ENCODE measurements at places on chromosomes 1 and 21.

GRCh38 chr21:44637018-44637850 is at the start of gene KRTAP10-10:
KRTAP10-10 (plus strand) TSS chr21:44637356; CDS start chr21:44637418, 62 bp downstream.
- DNase-seq = no peak

- no peak for DNase-seq
Measured at GRCh38 chr21:23217597-23217996, 2219.4 kb downstream of the NCAM2 start.

- DNase-seq = no peak
Measured at GRCh38 chr1:85568151-85568550, 12.4 kb upstream of the CCN1 start.

- DNase-seq = peak; percentile 30
Measured at GRCh38 chr1:241775021-241775420, 73.0 kb upstream of the EXO1 start.

DNA sequence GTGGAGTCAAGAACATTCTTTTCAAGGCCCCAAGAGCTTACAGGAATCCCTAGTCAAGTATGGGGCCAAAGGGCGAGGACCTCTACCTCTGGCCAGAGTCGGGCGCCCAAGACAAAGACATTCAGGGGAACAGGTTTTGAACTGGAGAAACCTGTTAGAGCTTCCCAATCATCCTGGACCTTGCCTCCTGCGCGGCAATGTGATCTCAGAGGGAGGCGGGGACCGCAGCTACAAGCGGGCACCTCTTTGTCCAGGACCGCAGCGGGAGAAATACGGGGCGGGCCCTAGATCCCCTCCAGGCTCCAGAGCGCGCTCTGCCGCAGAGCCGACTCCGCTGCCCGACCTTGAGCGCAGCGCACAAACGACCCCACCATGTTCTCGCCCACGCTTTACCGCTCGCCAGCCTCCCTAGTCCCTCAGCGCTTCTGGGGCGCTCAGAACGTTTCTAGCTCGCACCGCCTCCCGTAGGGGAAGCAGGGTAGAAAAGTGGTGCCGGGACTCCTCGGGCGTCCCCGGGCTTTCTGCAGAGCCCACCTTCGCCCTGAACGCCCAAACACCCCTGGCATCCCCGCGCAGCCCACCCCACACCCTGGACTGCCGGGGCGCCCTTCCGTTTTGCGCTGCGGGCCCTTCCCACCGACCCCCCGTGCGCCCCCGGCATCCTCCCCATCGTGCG is 28.1 kb downstream of the RABIF start:
- peak; percentile 98 for DNase-seq

- no peak for DNase-seq
Measured at GRCh38 chr1:153539395-153540093, 1.2 kb downstream of the S100A5 start.

DNA sequence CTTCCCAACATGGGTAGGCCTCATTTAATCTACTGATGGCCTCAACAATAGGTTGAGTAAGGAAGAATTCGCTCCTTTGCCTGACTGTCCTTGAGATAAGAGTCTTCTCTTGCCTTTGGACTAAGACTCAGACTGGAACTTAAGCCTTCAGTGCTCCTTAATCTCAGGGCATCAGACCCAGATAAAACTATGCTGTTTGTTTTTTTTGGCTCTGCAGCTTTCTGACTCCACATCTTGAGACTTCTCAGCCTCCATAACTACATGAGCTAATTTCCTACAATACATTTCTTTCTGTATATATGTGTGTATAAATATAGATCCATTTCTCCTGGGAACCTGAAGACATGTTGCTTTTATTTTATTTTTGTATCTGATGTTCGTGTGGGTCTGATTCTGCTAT is 1470.7 kb upstream of the PRMT6 start:
- DNase-seq = no peak

DNA sequence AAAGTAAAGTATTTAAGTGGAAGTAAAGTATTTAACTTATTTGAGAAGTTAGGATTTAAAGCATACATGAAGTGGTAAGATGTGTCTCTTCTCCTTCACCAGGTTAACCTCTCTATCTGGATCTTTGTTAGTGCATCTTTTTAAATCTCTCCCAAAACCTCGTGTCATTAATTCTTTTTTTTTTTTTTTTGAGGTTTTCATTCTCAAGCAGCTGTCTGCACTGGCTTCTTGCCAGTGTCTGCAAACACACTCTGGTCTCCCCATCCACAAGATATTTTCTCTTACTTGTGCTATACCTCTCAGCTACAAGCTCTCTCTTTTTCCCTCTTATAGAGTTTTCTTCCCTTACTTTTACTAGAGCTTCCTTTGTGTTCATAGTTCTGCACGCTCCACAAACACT is 49.0 kb downstream of the CLDN17 start:
- DNase-seq = no peak

DNA sequence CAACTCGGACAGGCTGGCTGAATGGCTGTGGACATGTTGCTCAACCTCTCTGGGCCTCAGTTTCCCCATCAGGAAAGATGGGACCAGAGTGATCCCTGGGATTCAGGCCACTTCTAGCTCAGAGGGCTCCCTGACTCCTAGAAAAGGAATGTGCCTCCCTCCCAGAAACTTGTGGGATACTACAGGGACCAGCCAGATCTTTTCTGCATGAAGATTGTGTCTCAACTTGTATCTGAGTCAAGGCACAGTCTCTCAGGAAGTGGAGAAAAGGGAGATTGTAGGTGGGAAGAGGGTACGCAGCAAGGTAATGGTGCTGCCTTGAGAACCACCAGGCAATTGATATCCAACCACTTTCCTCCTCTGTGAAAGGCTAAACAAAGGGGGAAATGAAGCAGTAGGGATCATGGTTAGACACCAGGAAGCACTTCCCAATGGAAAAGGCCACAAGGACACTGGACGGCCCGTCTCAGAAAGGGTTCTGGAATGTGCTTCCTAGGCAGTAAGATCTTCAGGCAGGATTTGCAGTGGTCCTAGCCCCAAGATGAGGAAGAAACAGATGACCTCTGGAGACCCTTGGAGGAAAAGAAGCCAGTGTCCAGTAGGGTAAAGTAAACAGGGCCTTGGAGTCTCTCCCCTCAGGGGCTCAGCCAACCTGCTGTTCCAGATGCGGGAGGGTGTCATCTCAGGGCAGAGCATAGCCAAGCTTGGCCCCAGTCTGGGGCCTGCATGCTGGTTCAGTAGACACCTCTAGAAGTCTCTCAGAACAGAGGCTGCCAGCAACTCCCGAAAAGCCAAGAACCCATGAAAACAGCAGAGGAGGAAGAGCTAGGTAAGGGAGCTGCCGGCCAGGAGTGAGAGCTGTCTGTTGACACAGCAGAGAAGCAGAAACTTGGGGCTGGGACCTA is 16.8 kb downstream of the IFFO2 start:
- DNase-seq = peak; percentile 72

- DNase-seq = no peak
Measured at GRCh38 chr1:55427606-55428005, 212.4 kb upstream of the USP24 start.

DNA sequence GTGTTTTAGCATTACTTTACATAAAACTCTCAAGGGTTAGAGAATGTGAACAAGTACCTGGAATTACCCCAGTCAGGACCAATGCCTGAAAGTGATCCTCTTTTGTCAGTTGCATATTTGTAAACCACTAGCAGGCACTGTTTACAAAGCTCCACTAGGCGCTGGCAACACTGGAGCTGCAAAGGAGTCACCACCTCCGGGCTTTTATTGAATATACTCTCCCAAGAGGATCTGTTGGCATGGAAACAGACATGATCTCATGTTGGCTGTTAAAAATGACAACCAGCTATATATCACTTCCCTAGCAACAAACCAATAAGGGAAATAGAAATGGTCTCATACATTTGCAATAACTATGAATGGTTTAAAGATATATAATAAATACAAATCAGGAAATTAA is 116.0 kb downstream of the TTLL7 start:
- peak; percentile 31 for DNase-seq

- DNase-seq = peak; percentile 33
Measured at GRCh38 chr1:182143825-182144645, 82.5 kb upstream of the ZNF648 start.

- DNase-seq = no peak
Measured at GRCh38 chr21:32009263-32009662, 136.4 kb downstream of the HUNK start.

DNA sequence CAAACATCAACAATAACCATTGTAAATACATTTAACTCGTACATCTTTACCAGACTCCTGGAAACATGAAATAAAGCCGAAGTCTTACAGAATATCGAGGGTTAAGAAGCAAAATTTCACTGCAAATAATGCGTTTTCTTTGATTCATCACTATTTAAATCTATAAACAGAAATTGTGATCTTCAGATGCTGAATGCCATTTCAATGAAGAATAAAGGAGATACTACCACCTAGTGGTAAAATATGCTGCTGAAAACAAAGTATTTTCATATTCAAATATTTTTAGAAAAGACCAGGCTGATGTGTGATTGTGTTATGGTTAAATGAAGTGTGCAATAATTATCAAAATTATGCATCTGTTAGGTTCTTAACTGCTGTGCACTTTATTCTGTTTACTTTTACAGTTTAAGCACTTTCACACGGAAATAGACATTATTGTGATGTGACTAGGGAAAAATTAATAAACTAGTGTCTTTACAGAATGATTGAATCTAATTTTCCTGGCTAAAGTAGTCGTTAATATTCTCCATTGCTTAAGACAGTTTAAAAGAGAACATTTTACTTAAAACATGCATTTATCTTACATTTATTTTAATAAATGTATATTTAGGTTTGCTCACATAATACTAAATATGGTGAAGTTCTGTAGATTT is 1093.1 kb downstream of the MRPL39 start:
- DNase-seq = peak; percentile 13

DNA sequence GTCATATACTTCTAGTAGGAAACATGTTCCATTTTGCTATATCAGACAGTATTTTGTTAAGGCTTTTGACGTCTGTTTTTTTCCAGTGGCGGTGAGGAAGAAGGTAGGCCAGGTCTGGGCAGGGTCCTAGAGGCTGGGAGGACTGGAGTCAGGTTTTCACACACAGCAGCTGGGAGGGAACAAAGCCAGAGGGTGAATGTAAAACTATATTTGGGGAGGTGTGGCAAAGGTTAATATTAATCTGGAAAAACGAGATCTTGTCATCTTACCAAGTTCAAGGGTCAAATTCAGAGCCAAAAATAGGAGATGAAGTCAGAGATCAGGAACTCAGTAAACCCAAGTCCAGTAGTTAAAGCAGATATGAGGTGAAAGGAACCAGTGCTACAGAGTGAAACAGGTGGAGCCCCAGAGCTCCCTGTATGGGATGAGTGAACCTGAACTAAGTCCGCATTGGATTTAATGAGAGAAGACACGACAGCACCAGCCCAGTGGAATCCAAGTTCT is 10.7 kb upstream of the OTUD7B start:
- no peak for DNase-seq

GRCh38 chr1:76835203-76835602 is 32.1 kb upstream of the ST6GALNAC5 start:
- DNase-seq = no peak

DNA sequence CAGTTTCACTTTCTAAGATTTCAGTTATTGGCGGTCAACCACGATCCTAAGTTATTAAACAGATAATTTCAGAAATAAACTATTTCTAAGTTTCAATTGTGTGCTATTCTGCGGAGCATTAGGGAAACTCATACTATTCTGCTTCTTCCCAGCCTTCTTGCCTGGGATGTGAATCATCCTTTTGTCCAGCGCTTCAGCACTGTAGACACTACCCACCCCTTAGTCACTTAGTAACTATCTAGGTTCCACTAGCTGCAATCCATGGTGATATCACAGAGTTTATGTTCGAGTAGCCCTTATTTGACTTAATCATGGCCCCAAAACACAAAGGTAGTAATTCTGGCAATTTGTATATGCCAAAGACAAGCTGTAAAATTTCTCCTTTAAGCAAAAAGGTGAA is 279.9 kb upstream of the ADAMTS5 start:
- no peak for DNase-seq

DNA sequence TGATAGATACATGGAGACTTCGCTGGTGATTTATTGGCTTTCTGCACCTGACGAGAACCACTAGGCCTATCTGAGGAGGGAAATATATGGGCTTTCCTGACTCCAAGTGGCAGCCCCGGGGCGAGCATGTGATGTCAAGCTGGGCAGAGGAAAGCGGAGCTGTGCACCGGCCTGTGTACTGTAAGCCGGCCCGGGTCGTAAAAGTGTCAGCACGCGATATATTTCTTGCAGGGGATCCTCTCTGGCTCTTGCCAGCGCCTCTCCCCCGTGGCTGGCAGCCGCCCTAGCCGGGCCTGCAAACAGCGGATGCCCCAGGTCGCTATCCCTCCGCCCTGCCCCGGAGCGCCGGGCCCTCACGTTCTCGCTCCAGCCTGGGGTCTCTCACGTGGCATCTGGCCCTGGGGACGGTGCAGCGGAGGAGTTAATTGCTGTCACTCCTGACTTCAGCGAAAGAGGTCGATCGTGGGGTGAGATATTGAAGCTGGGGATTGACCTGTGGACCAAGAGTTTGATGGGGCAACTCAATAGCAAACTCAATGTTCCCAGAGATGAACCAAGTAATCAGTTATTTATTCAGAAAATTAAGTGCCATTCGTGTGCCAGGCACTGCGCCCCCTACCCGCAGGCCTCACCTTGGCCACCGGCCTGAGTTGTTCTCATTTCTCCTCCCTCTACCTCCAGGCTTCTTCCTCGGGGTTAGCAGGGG is 41.0 kb upstream of the HAO2 start:
- DNase-seq = peak; percentile 10

DNA sequence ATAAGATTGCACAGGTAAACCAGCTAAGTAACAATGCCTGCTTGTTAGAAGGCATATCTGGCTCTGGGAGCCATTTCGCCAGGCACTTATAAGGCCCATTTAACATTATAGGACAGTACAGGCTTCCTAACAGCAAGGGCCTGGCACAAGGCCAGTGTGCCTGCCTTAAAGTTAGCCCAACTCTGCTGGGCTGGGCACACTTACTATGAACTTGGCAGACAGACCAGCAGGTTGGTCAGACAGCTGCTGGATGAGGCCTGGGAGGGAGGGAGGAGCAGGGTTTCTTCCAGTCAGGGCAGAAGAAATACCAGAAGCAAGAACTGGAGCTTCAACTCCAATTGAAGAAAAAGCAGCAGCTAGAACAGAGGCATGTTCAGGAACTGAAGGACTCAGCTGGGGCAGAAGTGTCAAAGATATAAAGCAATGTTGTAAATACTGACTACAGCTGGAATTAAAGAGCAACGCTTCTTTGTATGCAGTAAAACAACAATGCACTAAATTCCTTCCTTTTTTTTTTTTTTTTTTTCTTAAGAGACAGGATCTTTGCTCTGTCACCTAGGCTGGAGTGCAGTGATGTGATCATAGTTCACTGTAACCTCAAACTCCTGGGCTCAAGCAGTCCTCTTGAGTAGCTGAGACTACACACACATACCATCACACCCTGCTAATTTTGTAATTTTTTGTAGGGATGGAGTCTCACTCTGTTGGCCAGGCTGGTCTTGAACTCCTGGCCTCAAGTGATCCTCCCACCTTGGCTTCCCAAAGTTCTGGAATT is 4.9 kb downstream of the CACHD1 start:
- DNase-seq = no peak

All from trophoblast cell (in vitro differentiated cells and primary cell).